Activated CD4-positive, alpha-beta T cell treated with anti-CD3 and anti-CD28 coated beads, Interleukin-2, amount 50 U/mL, for 24 hours (primary cell): ENCODE measurements at places on chromosomes 5 and 9.

GRCh38 chr9:2963307-2963706 lies 119.4 kb upstream of the PUM3 start:
- no peak for DNase-seq

DNA sequence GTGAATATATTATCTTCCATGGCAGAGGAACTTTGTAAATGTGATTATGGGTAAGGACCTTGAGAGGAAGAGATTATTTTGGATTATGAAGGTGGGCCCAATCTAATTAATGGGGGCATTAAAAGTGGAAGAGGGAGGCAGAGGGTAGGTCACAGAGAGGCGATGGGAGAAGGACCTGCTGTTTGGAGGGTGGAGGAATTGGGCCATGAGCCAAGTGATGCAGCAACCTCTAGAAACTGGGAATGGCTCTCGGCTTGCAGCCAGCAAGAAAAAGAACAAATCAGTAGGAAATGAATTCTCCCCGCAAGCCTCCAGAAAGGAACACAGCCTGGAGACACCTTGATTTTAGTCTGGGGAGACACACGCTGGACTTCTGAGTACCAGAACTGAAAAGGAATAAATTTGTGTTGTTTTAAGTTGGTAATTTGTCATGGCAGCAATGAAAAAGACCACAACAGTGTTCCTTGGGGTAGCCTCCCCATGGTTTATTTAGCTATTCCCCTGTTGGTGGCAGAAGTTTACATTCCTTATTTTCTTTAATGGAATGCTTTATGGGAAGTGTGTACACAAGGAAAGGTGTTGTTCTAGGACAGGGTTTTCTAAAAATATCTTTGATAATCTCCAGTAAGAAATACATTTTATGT lies 103.6 kb downstream of the HSPA4 start:
- DNase-seq, result no peak

DNA sequence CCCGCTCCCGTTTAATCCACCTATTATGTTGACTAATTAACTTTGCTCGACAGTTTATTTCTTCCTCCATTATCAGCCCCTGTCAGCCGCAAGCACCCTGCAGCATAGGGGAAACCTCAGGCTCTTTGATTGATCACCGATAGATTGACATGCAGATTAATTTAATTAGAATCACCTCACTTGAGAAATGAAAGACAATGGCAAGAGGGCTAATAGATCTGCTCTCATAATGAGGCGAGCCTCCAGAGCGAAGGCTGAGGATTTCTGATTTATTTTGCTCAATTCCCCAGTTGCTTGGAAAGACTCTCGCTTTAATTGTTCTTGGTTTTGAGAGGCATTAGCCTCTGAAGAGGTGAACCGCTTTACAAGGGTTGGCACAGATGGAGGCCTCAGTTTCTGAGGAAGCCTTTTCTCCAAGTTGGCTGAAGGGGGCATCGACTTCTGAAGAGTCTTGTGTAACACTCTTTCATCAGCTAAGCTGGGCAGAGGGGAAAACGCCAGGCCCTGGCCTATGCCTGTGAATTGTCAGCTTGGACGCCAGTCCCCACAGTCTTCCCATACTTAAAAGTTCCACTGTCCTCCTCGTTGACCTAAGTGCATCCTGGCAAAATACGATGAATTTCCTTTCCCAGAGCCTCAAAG lies 275.4 kb downstream of the EBF1 start:
- DNase-seq, result no peak

DNA sequence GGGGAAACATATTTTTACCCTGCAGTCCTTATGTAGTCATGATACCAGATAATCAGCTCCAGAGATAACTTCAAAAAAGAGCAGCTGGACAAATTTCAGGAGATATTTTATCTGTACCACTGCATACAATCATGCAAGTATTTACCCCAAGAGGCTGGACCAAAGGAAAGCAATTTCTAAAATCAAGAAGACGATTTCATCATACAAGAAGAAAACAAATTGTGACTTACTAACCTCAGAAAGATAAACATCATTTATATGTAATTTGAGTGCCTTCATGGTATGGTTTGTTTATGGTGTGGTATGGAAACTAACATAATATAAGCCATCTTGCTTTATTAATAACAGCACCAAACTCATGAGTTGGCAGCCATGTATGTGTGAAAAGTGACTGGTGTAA lies 603.6 kb downstream of the PSAT1 start:
- DNase-seq, result no peak

- DNase-seq, result no peak
Observed at GRCh38 chr5:3606121-3606831, 10.6 kb downstream of the IRX1 start.

- no peak for DNase-seq
Observed at GRCh38 chr5:115321309-115321708, 24.9 kb upstream of the CCDC112 start.

DNA sequence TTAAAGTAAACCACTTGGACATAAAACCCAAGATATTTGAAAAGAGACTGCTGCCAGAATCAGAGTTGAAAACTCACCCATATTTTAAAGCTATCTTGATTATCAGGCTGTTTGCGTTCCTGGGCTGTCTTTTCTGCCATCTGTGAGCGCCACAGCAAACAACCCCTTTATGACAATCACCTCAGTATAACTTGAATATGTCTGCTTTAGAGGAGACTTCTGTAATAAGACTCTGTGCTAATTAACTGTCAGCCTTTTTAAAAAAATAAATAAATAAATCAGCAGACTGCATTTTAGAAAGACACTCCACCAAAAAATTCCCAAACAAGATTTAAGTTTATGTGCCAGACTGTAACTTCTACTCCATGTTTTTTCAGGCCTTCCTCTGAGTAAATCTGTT lies 375.7 kb upstream of the CCNH start:
- no peak for DNase-seq
